Stimulated activated CD8-positive, alpha-beta memory T cell treated with anti-CD3 and anti-CD28 coated beads, Interleukin-15, amount 100 ng/mL, for 24 hours (primary cell): ENCODE measurements at places on chromosomes 11 and 22.

DNA sequence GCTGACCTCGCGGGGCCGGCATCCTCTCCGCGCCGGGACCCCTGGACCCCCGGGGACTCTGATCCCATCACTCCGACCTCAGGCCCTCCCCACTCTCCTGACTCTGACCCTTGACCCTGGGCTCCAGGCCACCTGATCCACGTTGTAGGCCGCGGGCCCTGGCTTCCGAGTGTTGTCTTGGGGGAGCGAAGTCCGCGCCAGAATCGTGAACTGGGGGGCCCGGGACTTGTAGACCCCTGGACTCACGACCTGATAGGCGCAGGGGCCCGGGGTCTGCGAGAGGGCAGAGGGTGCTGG lies 716 bp upstream of the TYMP start:
- DNase-seq: no peak

GRCh38 chr11:68266121-68266891 lies 5.5 kb downstream of the C11orf24 start:
- DNase-seq: no peak

DNA sequence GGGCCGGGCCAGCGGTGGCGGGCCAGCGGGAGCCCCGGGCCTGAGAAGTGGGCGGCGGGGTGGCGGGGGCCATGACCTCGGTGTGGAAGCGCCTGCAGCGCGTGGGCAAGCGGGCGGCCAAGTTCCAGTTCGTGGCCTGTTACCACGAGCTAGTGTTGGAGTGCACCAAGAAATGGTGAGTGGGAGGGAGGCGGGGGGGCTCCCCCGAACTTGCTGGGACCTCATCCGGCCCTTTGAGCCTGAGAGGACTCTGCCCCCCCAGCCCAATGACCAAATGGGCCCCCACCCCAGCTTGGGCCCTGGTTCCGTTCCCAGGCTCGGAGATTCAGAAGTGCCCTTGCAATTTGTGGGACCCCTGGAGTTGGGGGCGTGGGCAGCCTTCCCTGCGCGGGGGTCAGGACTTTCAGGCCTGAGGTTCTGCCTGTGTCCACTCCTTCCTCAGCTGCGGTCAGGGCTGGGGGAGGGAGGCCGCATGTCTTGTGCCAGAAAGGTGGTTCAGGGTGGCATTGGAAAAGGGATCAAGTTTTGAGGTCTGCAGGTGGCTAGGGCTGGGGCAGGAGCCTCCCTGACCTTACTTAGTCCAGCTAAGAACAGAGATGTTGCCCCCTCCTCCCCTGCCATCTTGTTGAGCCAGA lies 496 bp downstream of the EHBP1L1 start:
- no peak for DNase-seq

GRCh38 chr22:19203834-19204233 lies 25.3 kb upstream of the SLC25A1 start:
- no peak for DNase-seq

DNA sequence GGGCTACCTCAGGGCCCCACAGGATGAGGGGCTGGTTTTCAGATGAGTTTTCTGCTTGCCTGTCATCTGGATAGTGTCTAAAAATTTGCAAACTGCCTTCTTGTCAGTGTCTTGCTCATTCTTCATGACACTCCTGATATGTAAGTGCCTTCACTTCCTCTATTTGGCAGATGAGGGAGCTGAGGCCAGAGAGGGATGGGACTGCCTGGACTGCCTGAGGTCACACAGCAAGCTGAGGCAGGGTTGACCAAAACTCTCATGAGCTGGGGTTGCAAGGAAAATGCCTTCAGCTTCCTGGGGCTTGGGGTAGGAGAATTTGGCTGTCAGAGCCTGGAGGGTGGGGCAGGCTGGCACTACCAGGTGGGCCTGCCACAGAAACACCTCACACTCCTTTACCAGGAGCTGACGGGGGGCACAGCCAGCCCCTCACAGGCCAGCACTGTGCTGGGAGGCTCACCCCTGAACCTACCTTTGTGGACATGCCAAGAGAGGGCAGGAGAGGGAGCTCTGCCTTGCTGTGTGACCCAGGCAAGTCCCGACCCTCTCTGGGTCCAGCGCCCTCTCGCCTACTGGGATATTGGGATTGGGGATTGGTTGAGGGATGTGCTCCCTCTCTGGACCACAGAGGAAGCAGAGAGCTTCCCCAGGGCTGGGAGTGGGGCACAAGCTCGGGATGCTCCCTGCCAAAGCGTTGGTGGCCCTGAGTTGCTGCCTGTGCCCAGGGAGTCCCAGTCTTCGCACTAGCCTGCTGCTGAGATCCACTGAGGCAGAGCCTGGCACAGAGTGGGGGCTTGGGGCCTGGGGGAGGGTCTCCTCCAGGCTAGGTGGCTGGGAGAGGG lies 1.9 kb upstream of the P2RY6 start:
- no peak for DNase-seq

GRCh38 chr11:115699733-115700132 lies 195.5 kb upstream of the CADM1 start:
- DNase-seq: no peak

DNA sequence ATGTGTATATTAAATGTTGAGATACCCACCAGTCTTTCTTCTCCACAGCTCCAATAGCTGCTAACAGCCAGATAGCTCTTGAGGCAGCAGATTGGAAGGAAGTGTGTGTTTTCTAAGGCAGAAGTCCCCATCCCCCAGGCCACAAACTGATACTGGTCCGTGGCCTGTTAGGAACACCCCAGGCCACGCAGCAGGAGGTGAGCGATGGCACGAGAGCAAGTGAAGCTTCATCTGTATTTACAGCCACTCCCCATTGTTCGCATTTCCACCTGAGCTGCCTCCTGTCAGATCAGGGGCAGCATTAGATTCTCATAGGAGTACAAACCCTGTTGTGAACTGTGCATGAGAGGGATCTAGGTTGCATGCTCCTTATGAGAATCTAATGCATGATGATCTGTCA lies 12.7 kb downstream of the CCDC73 start:
- DNase-seq: no peak

- no peak for DNase-seq
Observed at GRCh38 chr11:3947061-3947460, 91.6 kb downstream of the STIM1 start.
